ENCODE measurements at places on chromosomes 4 and X.

DNA sequence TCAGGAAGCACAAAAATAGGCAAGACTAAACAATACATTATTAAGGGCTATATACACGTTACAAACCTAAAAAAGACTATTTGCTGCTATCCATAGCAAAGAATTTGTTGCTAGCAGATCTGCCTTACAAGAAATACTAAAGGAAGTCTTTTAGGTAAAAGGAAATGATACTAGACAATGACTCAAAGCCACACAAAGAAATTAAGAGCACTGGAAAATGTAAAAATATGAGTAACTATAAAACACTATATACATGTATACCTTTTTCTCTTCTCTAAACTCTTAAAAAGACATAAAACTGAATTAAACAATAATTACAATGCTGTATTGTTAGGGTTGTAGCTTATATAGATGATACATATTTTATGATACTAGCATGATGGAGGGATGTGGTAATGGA lies 25.7 kb downstream of the SLC9A7 start:
- DNase-seq: no peak

- DNase-seq: no peak
These were observed 385 bp downstream of the LYAR start for GRCh38 chr4:4289597-4289940.

GRCh38 chrX:9992061-9992460 lies 24.9 kb downstream of the CLDN34 start:
- no peak for DNase-seq

DNA sequence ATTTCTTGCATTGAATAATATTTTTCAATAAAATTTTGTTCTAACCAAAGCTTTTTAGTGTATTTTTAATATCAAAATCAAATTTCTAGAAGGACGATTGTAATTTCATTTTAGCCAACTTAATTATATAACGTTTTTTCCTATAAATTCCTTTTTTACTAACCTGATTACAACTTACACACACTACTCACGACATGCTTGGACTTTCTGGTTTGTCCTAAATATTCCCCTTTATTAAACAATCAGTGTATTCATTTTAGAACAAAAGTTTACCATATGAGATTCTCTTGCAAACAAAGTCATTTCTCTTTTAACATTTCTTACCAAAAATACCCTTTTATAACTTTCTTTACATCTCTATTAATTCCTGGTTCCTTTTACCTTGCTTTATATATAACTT lies 173.7 kb downstream of the PWWP3B start:
- no peak for DNase-seq

DNA sequence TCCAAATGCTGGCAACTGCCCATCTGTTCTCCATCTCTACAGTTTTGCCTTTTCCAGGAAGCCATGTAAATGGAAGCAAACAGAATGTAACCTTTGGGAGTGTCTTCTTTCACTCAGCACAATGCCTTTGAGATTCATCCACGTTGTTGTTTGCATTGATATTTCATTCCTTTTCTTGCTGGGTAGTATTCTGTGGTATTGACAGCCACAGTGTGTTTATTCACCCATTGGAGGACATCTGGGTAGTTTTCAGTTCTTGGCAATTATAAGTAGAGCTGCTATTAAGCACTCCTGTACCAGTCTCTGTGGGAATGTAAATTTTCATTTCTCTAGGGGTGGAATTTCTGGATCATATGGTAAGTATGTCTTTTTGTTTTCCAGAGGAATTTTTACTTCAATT lies 194.3 kb upstream of the RPS6KA3 start:
- DNase-seq: no peak

DNA sequence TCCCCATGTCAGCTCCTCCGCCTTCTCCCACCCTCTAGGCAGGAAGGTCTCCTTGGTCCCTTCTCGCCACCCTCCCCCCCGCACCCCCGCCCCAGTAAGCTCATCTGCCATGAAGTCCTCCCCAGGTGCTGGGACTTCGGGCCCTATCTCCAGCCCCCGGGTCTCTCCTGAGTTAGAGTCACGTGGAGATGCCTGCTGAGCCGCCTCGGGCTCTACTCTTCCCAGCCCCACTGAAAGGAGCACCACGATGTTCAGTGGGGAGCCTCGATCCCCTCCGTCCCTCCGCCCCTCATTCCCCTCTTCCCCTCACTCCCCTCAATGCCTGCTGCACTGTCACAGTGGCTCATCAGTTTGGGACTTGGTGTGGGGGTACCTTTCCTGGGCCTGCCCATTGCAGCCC lies 3.9 kb downstream of the HTRA3 start:
- DNase-seq: no peak

- DNase-seq: no peak
These were observed 43.8 kb upstream of the KCNIP4 start for GRCh38 chr4:21992330-21992729.

- no peak for DNase-seq
These were observed 232.5 kb upstream of the POF1B start for GRCh38 chrX:85611926-85612325.

DNA sequence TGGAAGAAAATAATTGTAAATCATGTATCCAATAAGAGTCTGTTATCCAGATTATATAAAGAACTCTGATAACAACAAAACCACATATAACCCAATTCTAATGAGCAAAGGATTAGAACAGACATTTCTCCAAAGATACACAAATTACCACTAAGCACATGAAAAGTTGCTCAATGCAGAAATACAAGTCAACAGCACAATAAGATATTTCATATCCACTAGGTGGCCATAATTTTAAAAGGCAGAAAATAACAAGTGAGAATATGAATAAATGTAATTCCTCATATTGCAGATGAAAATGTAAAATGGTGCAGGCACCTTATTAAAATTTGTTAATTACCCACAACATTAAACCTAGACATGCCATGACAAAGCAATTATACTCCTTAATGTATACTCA lies 73.9 kb upstream of the ZCCHC13 start:
- DNase-seq: no peak

DNA sequence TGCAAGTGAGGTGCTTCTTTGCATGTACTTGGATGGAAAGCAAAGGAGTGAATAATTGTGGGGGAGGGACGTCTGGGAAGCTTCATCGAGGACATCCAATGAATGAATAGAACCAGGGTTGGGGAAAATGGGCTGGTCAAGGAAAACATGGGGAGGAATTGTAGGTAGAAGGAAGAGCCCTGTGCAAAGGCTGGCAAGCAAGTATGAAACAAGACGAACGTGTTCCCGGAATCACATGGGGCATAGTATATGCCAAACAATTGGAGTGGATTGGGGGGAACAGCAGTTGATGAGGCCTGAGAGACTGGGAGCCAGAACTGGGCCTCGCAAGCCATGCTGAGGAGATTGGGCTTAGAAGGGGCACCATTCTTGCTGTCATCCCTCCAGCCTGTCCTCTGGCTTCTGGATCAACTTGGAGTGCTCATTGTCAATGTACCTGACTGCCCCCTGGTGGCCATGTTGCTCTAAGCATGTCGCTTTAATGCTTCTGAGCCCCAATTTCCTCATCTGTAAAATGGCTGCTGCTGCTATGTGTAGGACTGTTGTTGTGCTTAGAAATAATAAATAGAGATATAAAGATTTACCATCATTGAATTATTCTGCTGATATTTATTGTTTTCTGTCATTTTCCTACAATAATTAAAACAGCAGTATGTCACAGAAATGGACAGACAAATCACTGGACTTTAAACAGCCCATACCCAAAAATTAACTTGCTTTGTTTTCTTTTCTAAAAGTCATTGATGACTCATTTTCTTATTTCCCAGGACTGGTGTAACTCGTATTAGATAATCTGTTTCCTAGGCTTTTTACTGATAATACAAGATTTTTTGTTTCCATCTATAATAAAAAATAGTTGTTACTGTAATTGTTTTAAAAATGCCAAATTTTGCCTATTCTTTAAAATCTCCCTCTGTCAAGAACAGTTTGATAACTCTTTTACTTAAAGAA lies 66.4 kb downstream of the JADE3 start:
- DNase-seq: peak; percentile 4

GRCh38 chr4:159027535-159027934 lies 75.3 kb upstream of the RAPGEF2 start:
- DNase-seq: no peak

- no peak for DNase-seq
These were observed 156.6 kb downstream of the NDST3 start for GRCh38 chr4:118190903-118191302.
